T-helper 22 cell (primary cell): ENCODE measurements at places on chromosomes 5 and 9.

- no peak for DNase-seq
These were observed 83.0 kb upstream of the IL33 start for GRCh38 chr9:6132650-6133049.

GRCh38 chr9:79522793-79523192 lies 49.0 kb upstream of the TLE4 start:
- DNase-seq = no peak

GRCh38 chr5:85109616-85110015 lies 724.9 kb upstream of the EDIL3 start:
- DNase-seq = no peak

GRCh38 chr9:137368431-137369035 lies 54.4 kb downstream of the EXD3 start:
- DNase-seq = no peak

- DNase-seq = no peak
These were observed 52.7 kb downstream of the PRR16 start for GRCh38 chr5:120516805-120517204.

DNA sequence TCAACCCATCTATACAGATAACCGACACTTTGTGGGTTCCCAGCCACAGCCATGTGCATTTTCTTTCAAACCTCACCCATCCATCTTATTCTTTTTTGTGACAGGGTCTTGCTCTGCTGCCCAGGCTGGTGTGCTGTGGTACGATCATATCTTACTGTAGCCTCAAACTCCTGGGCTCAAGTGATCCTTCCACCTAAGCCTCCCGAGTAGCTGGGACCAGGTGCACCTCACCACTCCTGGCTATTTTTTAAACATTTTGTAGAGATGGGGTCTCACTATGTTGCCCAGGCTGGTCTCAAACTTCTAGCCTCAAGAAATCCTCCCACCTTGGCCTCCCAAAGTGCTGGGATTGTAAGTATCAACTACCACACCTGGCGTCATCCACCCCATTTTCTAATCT lies 7.4 kb upstream of the TMEM38B start:
- DNase-seq = no peak

GRCh38 chr5:132000677-132001453 lies 10.6 kb downstream of the ACSL6 start:
- DNase-seq = peak; percentile 39

DNA sequence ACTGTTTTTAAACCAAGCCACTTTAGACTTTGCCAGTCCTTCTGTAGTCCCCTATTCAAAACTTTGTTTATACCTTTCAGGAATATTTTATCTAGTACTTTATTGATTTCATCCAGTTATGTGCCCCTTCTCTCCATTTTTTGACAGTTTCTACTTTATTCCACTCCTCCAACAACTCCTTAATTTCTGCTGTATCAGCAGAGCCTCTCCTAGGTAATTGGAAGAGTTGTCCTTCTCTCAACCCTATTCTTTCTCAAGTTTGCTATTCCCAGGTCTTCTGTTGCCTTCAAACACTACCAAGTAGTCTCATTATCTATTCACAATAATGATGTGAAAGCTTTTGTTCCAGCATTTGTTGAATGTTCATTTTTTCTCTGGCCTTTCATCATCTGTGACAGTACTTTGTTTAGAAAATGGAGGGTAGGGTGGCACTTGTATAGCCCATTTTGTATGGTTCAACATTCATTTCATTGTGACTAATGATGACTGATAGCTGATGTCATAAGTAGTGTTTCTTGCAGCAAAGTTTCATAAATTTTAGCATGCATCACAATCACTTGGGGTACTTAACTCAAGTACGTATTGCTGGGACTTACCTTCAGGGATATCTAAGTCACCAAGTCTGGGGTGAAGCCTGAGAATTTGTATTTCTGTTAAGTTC lies 204.4 kb upstream of the DMRT1 start:
- DNase-seq = no peak

DNA sequence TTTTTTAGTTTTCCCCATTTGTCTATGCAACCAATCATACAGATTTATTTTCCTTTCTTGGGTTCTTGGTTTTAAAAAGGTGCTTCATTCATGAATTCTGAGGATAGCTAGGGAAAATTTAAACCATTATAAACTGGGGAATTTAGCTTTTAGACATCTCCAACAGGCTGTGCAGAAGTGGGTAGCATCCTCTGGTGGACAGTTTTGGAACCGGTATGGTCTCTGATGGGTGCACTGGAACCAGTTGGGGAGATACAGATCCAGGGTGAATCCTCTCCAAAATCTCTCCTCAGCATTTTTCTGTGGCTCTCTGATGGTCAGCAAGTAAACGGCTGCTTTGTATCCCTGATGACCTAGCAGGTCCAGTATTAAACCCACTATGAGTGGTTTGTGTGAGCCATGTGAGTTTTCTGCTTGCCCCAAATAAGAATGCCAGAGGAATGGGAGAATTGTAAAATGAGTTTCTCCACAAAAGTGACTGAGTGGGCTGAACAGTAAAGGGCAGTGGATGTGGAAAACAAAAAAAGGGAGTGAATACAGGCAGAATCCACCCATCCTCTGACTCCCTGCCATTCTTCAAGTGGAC lies 9.1 kb upstream of the DNAJC25 start:
- no peak for DNase-seq

GRCh38 chr9:73180403-73180802 lies 28.7 kb downstream of the ANXA1 start:
- DNase-seq = no peak

- DNase-seq = no peak
These were observed at the start of gene BARHL1 for GRCh38 chr9:132582276-132582785. TSS of gene BARHL1 (plus strand) at chr9:132582606. CDS start at chr9:132582798, 192 bp downstream.

GRCh38 chr5:11064763-11065450 lies 303.9 kb upstream of the DAP start:
- no peak for DNase-seq

DNA sequence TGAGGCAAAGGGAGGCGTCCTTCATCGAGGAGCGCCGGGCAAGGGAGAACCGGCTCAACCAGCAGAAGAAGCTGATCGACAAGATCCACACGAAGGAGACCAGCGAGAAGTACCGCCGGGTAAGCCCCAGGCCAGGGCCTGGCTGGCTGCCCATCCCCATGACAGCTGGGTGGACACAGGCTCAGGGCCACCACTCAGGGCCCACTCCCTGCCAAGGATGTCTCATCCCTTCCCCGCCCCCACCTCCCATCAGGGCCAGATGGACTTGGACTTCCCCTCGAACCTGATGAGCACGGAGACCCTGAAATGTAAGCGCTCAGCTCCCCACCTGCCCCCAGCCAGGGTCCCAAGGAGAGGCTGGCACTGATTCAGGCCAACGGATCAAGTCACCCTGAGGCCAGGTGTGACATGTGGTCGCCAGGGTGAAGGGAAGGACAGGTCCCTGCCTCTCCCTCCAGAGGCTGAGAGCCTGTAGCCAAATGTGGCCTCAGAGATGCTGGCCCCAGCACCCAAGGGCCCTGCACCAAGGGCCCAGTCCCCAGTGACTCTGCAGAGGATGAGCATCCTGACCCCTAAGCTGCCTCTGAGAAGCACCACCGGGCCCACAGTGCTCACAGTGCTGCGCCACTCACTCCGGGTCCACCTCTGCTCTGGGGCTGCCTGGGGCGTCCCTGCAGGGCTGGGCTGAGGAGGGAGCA lies 3.1 kb upstream of the RABL6 start:
- DNase-seq = no peak

GRCh38 chr5:979100-979817 lies 29.3 kb upstream of the NKD2 start:
- no peak for DNase-seq

DNA sequence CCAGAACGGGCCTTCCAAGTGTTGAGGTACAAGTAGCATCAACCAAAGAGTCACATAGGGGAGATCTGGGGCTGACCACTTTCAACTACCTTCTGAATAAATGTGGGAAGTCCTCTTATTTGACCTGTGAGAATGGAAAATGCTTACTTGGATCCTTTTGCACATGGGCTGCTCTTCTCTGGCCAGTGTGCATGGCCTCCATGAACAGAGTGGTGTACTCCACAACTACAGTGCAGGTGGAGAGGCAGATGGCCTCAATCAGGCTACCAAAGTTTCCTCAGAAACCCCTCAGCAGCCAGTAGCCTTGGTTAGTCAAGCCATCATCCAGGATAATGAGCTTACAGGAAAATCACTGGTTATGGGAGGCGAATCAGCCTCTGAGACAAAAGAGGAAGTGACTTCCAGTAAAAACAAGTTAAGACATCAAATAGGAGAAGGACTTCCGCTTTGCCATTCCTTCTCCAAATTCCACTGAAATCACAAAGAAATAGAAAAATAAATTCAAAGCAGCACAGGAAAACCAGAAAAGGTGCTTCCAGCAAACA lies 18.3 kb upstream of the FCHO2 start:
- no peak for DNase-seq

- DNase-seq = no peak
These were observed 123.5 kb downstream of the DAB2IP start for GRCh38 chr9:121774715-121775613.

- DNase-seq = no peak
These were observed 10.0 kb downstream of the HBEGF start for GRCh38 chr5:140336388-140336787.

GRCh38 chr5:33315189-33315588 lies 125.6 kb upstream of the TARS1 start:
- DNase-seq = no peak
